ENCODE measurements at places on chromosomes 2 and 18.
A peak's percentile ranks its signal among the peaks of the same experiment; 100 is the strongest.

DNA sequence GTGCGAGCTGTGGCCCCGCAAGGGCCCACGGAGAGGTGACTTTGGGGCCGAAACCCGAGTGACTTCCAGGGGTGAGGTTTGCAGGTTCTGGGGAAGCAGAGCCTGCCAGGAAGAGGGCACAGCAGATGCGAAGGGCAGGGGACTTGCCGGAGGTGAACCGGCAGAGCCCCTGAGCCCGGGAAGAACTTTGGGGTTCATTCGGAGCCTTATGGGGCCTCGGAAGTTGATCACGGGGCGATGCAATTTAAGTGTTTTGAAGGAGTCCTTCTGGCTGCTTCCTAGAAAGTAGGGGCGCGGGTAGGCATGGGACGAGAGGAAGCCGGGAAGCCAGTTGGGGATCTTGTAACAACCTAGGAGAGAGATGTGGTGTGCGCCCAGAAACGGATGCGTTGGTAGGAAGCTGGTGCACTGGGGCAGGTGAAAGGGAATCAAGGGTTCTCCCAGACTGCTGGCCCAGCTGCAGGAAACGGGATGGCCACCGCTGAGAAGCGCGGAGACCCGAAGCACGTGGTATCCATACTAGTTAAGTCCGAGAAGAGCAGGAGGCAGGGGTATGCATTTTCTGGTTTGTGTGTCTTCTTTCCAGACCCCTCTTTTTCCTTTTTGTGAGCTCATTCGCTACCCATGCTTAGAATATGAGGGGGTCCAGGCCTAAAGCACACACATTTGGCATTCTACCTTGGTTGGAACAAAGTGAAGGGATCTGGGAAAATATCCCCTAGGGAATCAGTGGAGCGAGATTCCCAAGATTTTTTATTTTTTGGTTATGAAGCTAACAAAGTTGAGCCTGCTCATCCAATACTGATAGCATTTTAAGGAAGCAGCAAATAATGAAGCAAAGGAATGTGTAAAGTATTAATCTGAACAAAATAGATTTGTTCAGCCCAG lies 758 bp downstream of the SCLY start:
- peak; percentile 23 for DNase-seq

GRCh38 chr2:175463589-175464310 lies 282.2 kb upstream of the ATP5MC3 start:
- DNase-seq = no peak

- DNase-seq = no peak
These were observed 44.5 kb upstream of the MAP4K3 start for GRCh38 chr2:39481611-39482010.

DNA sequence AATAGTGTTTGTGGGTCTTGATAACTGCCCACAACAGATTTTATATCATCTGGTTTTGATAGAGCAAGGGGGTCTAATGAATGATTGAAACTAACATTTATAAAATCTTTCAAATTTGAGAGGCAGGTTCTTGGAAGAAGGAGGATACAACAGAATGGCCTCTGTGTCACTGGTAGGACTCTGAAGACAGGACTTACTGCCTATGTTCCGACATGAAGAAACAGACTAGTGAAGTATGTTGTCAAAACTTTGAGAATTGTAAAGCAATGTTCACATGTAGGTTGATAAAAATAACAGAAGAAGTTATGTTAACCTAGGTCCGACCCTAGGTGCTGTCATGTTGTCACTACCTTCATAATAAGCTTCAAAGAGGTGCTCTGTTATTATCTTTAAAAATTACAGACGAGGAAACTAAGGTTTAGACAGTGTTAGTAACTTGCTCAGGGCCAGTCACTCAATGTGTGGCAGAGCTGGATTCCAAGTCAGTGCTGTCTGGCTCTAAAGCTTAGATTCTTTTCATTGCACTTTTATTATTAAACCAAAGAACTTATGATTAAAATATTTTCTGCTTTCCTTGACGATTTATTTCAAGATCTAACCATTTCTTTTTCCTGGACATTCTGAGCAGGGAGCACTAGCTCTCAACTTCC lies 146.2 kb downstream of the RPIA start:
- DNase-seq = no peak

GRCh38 chr2:232395586-232395985 lies 11.1 kb upstream of the ALPG start:
- no peak for DNase-seq

GRCh38 chr18:31819106-31819924 lies 58.6 kb upstream of the SLC25A52 start:
- no peak for DNase-seq

GRCh38 chr2:70083344-70084156 lies 3.7 kb upstream of the PCBP1 start:
- peak; percentile 81 for DNase-seq

DNA sequence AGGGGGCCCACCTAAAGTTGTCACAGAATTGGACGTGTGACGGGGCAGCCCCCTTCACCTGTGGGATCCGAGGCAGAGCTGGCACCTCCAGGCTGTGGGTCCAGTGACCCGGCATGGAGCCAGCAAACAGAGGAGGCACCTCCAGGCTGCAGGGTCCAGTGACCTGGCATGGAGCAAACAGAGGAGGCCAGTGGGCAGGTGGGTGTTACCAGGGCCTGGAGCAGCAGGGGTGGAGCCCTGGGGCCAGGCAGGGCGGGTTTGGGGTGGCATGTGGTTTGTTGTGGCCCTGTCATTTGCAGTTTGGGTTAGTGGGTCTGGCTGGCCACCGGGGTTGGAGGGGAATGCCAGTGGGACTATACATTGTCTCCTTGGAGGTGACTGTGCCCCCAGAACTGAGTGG lies 68.2 kb downstream of the HPCAL1 start:
- no peak for DNase-seq

- no peak for DNase-seq
These were observed 16.6 kb upstream of the HK2 start for GRCh38 chr2:74817304-74817675.

GRCh38 chr18:62118328-62118727 lies 68.5 kb downstream of the PIGN start:
- DNase-seq = no peak

DNA sequence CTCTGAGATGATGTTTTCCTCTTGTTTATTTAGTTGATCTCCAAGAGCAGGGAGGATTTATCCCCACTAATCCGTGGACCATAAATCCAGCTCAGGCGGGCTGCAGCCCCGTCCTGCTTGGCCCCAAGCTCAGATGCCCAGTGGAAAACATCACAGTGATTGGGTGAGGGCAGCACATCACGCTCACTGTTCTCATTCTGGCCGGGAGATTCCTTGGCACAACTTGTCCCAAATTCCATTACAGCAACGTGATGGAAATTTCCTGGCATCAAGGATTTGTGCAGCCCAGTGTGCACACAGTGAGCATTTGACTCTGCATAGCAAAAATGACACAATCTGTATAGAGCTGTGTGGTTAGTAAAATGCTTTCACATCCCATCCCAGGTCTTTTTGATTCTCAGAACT lies 96.8 kb downstream of the VAPA start:
- DNase-seq = no peak

DNA sequence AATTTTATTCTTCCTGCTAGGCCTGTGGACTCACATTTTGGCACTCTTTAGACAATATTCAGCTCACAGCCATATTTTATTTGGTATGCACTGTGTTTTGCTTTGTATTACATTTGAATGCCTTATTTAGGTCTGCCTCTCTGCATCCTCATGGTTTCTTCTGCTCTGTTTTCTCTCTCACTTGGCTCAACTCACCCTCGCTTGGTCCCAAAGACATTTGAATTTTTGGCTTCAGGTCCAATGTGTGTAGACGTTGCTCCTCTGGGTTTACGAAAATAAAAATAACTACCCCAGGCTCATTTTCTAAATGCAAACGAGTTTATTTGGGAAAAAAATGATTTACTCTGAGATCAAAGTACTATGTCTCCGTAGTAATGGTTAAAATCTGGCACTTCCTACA lies 91.1 kb upstream of the REG3A start:
- DNase-seq = no peak

GRCh38 chr2:164766216-164766953 lies 75.2 kb downstream of the COBLL1 start:
- no peak for DNase-seq

DNA sequence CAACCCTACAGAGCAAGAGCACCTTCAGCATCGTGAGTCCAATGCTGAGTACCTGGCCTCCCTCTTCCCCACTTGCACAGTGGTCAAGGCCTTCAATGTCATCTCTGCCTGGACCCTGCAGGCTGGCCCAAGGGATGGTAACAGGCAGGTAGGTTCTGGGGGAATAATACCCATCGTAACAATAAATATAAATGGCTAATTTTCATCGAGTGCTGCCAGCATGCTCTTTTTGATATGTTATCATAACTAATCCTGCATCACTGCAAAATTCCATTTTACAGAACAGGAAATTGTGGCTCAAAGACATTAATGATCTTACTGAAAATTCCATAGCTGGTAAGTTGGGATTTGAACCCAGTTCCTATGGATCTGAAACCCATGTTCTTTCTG lies 22.2 kb downstream of the STEAP3 start:
- DNase-seq = no peak

- DNase-seq = no peak
These were observed 142.7 kb downstream of the AGAP1 start for GRCh38 chr2:235636546-235636945.

DNA sequence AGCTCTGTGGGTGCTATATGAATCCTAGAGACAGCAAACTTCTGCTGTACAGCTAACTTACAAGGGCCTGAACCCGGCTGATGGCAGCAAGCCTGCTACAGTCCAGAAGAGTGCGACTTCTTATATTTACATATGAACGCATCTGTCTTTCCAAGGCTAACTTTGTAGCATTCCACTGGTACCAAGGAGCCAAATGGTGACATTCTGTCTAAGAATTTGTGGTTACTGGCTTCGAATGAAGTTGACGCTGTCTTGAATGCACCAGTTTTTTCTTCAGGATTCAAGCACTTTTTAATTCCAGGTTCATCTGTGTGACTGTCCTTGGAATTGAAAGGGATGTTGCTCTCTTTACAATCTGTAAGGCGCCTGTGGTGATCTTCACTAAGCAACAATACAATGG lies 42.4 kb downstream of the THUMPD2 start:
- DNase-seq = no peak

DNA sequence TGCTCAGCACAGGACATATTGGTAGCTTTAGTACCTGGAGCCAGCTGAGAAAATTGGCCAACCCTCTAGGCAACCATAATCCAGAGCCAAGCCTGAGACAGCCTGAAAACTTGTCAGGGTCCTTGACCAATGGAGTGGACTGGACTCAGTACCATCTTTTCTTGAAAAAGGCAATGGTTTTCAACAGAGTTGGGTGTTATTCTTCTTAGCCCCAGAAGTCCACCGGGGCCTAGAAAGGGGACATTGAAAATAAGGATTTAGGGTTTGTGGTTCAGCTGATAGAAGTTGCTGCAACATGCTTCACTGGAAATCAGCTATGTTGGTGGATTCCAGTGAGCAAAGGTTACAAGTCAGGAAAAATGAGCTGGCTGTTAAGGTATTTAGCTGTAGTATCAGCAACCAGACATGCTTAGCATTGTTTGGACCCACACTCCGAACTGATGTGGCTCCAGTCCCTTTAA lies 22.1 kb upstream of the CNOT11 start:
- DNase-seq = no peak

DNA sequence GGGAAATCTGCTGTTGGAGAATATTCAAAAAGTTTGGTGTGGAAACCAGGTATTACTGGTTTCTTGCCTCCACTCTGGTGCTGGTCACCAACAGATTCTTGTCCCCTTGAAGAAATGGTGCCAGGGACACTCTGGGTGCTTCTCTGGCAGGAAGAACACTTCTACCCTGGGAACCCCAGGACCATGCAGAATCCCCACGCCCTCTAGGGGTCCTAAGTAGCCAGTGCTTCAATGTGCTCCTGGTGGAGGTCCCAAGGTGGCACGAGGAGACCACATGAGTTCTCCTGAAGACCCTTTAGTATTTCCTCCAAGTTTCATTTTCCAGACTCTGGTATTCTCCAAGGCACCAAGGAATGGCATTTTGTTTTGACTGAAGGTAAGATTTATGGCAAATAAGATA lies 380.6 kb downstream of the TSN start:
- no peak for DNase-seq

Measured in activated T-cell treated with anti-CD3 and anti-CD28 coated beads, Interleukin-2, amount 50 U/mL, for 72 hours (primary cell).